Aorta (tissue), 5 donors: ENCODE measurements at places on chromosomes 7 and 10. TPM values are rescaled to one million over a fixed set of nuclear protein-coding genes. Genes with fewer than 3 reads are reported as not detected.

DNA sequence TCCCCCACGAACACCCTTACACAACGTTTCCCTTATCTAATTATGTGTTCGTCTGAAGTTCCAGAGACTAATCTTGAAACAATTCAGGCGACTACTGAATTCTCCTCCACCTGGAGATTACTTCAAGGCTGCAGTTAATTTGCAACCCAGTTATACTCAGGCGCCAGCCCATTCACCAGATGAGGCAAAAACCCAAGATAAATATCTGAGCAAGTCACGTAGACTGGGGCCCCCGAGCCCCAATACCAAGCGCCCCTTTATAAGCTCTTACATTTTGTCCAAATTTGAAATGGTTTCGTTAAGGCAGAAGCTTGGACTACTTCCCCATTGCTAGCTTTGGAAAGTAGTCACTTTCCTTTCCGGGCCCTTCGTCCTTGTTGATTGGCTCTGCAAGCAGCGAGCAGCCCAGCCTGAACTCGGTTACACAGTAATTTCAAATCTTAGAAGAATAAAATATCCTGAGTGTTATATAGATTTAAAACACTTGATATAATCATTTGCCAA is 1.2 kb downstream of the TPK1 start:
- H3K4me1 ChIP-seq: no peaks in the 10 kb centered on the region
- peak overlapping the region; percentile 88 for H3K27ac ChIP-seq
- H3K4me3 ChIP-seq: peak overlapping the region; percentile 86
- DNase-seq: no peak
- H3K36me3 ChIP-seq: no peaks in the 10 kb centered on the region

Gene HMX2
- not detected for total RNA-seq

Gene CHN2
- 7.6 TPM for total RNA-seq

DNA sequence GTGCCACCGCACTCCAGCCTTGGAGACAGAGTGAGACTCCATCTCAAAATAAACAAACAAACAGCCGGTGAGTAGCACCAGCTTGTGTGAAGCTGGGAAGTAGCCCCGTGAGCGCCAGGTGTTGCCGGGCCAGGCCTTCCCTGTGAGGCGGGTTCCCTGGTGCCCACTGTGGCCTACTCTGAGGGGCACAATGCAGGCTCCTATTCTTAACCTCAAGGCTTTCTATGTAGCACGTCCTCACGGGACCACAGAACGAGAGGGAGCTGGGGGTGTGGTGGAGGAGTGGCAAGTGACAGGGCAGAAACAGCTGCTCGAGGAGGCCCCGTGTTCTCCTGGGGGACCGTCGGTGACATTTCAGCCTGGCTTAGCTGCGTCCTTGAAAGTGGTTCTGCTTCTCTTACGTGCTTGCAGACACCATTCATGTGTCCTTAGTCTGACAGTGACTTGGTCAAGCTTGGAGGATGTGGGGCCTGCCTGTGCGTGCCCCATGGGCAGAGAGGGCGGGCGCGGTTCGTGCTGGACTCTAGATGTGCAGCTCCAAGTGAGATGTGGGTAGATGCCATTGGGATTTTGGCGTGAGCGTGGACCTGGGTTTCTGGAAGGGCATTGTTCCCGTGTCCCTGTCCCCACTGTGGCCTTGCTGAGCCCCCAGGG is 116.6 kb downstream of the NKX6-2 start:
- no peaks in the 10 kb centered on the region for H3K27me3 ChIP-seq
- no peaks in the 10 kb centered on the region for H3K4me1 ChIP-seq
- no peak overlapping the region for H3K27ac ChIP-seq

Gene PLXNA4
- 30.1 TPM for total RNA-seq

DNA sequence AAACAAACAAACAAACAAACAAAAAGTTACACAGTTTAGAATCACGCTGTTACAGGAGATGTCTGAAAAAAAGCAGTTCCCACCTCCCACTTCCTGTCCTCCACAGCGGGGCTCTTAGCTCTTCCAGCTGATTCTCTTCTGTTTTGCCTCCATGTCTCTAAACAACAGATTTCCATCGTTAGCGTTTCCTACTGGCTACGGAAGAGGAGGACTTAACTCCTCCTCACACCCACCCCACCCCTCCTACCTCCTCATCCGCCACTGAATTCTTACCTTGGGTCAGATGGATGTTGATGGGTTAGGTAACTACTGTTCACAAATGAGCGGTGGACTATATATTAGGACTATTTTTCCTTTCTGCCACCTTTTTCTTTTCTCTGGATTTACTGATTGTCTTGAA is 36.8 kb upstream of the NUB1 start:
- H3K27me3 ChIP-seq: no peaks in the 10 kb centered on the region
- no peaks in the 10 kb centered on the region for H3K4me1 ChIP-seq
- no peak for DNase-seq
- H3K36me3 ChIP-seq: no peaks in the 10 kb centered on the region
- no peak overlapping the region for H3K27ac ChIP-seq
- H3K4me3 ChIP-seq: no peak overlapping the region

Gene BEND7
- total RNA-seq: 24.0 TPM

- no peak overlapping the region for H3K27ac ChIP-seq
- H3K36me3 ChIP-seq: no peaks in the 10 kb centered on the region
- no peaks in the 10 kb centered on the region for H3K4me1 ChIP-seq
- no peaks in the 10 kb centered on the region for H3K27me3 ChIP-seq
Observed at GRCh38 chr10:23013581-23014335, 81.6 kb upstream of the MSRB2 start.

DNA sequence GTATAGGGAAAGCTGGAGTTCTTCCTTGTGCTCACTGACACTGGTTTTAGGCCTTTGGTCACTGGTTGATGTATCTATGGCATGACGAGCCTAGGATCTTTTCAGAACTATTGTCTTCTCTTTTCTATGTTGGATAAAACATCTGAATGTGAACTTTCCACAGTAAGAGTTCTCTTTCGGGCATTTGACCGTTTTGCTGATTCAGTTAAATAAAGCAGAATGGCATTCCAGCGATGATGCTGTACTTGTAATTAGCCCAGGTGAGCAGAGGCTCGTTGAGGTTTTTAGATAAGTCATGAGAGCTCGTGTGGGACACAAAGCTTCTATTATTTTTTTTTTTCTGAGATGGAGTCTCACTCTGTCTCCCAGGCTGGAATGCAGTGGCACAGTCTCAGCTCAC is 160.2 kb upstream of the DPP6 start:
- H3K4me3 ChIP-seq: no peak overlapping the region
- H3K4me1 ChIP-seq: no peaks in the 10 kb centered on the region
- H3K27ac ChIP-seq: no peak overlapping the region
- H3K27me3 ChIP-seq: no peaks in the 10 kb centered on the region
- DNase-seq: no peak
- H3K36me3 ChIP-seq: no peaks in the 10 kb centered on the region

DNA sequence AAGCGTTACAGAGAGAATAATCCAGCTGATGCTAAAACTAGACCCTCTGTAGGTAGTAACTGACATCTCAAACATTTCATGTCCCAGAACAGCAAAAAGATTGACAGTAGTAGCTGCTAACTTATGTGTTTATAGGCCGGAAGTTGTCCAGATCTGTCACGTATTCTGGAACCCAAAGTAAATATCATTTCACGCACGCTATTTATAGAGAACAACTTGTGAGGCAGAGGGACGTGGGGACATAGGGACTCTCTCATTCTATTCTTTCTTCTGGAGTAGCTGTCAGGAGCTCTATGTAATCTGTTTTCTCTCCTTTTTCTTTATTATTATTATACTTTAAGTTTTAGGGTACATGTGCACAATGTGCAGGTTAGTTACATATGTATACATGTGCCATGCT is 22.3 kb downstream of the AGK start:
- H3K36me3 ChIP-seq: no peaks in the 10 kb centered on the region
- H3K4me3 ChIP-seq: no peak overlapping the region
- H3K27me3 ChIP-seq: no peaks in the 10 kb centered on the region
- H3K4me1 ChIP-seq: no peaks in the 10 kb centered on the region
- DNase-seq: no peak

- H3K4me1 ChIP-seq: peaks cover 11% of the 10 kb centered on the region
- DNase-seq: no peak
- H3K27ac ChIP-seq: no peak overlapping the region
- no peaks in the 10 kb centered on the region for H3K36me3 ChIP-seq
- no peaks in the 10 kb centered on the region for H3K27me3 ChIP-seq
Observed at GRCh38 chr7:40199076-40199802, 64.4 kb downstream of the SUGCT start.

GRCh38 chr7:34825221-34825620 is 167.2 kb downstream of the NPSR1 start:
- H3K27ac ChIP-seq: no peak overlapping the region
- no peak for DNase-seq
- no peaks in the 10 kb centered on the region for H3K4me1 ChIP-seq
- H3K27me3 ChIP-seq: no peaks in the 10 kb centered on the region

Gene SPAM1
- not detected for total RNA-seq

DNA sequence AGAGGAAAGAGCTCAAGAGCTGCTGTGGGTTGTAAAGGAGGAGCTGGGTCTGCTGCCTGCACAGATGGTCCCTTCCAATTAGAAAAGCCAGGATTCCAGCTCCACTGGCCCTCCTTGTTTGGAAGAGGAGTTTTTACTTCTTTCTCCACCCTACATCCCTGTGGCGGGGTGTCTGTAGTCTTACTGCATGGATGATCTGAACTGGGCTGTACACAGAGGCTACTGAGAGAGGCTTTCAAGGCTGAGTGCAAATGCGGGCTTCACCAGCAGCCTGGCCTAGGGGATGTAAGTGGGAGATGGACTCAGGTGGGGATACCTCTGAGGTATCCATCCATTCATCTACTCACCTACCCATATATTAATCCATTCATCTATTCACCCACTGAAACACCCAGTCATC is 7.1 kb upstream of the CXCL12 start:
- no peaks in the 10 kb centered on the region for H3K36me3 ChIP-seq
- DNase-seq: no peak
- H3K4me1 ChIP-seq: no peaks in the 10 kb centered on the region
- no peaks in the 10 kb centered on the region for H3K27me3 ChIP-seq
- no peak overlapping the region for H3K4me3 ChIP-seq

Gene PPIF
- 21.2 TPM for total RNA-seq

- no peaks in the 10 kb centered on the region for H3K36me3 ChIP-seq
- DNase-seq: no peak
- no peak overlapping the region for H3K27ac ChIP-seq
- no peak overlapping the region for H3K4me3 ChIP-seq
- no peaks in the 10 kb centered on the region for H3K27me3 ChIP-seq
Observed at GRCh38 chr10:80878330-80878729, 340.6 kb downstream of the SH2D4B start.

Gene OR6B1
- not detected for total RNA-seq

- no peaks in the 10 kb centered on the region for H3K36me3 ChIP-seq
- DNase-seq: no peak
Observed at GRCh38 chr7:16396766-16397500, 24.4 kb downstream of the CRPPA start.

- no peaks in the 10 kb centered on the region for H3K36me3 ChIP-seq
- no peak overlapping the region for H3K4me3 ChIP-seq
- no peak for DNase-seq
- no peaks in the 10 kb centered on the region for H3K27me3 ChIP-seq
- no peak overlapping the region for H3K27ac ChIP-seq
Observed at GRCh38 chr7:78080811-78081210, 282.2 kb downstream of the PHTF2 start.

DNA sequence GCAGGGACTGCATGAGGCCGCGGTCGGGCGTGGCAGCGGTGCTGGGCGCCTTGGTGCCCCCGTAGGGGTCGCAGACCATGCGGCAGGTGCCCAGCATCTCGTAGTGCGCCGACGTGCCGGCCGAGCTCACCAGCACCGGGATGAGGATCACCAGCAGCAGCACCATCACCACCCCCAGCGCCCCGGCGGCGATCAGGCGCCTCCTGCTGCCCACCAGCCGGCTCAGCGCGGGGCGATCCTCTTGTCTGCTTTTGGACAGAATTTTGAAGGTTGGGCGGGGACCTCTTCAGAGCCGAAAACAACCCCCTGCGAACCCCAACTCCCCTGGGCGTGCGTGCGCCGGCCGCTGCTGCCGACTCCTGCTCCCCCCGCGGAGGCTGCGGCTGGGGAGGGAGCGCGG is 779 bp downstream of the C1QL3 start:
- DNase-seq: no peak
- H3K4me3 ChIP-seq: peak overlapping the region; percentile 69
- H3K27ac ChIP-seq: no peak overlapping the region
- no peaks in the 10 kb centered on the region for H3K36me3 ChIP-seq
- H3K27me3 ChIP-seq: no peaks in the 10 kb centered on the region

Gene SEPHS1
- total RNA-seq: 38.1 TPM

Gene KNDC1
- total RNA-seq: 0.13 TPM

GRCh38 chr10:60148266-60148840 is 241.3 kb downstream of the ANK3 start:
- H3K4me3 ChIP-seq: no peak overlapping the region
- peaks cover 10% of the 10 kb centered on the region for H3K4me1 ChIP-seq
- no peaks in the 10 kb centered on the region for H3K27me3 ChIP-seq
- no peak overlapping the region for H3K27ac ChIP-seq
- DNase-seq: no peak

Gene GPR85
- 0.32 TPM for total RNA-seq

DNA sequence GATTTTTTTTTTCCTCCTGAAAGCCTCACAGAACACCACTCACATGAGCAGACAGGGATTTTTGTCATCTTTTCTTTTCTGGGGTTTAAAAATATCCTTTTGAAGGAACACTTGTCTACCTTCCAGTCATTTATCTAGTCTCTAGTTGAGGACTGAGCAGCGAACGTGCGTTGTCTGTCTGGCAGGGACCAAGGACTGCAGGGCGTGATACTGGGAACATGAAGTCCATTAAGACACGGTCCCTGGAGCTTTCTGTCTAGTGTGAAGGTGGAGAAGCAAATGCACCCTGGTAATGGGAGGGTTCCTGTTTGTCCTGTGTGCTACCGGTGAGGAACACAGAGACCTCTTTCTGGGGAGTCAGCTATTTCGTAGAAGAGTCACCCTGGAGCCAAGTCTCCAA is 207.4 kb downstream of the TMEM178B start:
- H3K36me3 ChIP-seq: no peaks in the 10 kb centered on the region
- H3K4me3 ChIP-seq: no peak overlapping the region
- DNase-seq: no peak
- peaks cover 1% of the 10 kb centered on the region for H3K27me3 ChIP-seq
- H3K27ac ChIP-seq: no peak overlapping the region
- no peaks in the 10 kb centered on the region for H3K4me1 ChIP-seq

Gene ADAM12
- total RNA-seq: 5.5 TPM

- no peak overlapping the region for H3K27ac ChIP-seq
- no peak for DNase-seq
- H3K4me1 ChIP-seq: no peaks in the 10 kb centered on the region
- H3K27me3 ChIP-seq: no peaks in the 10 kb centered on the region
- no peak overlapping the region for H3K4me3 ChIP-seq
- H3K36me3 ChIP-seq: no peaks in the 10 kb centered on the region
Observed at GRCh38 chr10:120505056-120505455, 48.0 kb downstream of the PLPP4 start.

DNA sequence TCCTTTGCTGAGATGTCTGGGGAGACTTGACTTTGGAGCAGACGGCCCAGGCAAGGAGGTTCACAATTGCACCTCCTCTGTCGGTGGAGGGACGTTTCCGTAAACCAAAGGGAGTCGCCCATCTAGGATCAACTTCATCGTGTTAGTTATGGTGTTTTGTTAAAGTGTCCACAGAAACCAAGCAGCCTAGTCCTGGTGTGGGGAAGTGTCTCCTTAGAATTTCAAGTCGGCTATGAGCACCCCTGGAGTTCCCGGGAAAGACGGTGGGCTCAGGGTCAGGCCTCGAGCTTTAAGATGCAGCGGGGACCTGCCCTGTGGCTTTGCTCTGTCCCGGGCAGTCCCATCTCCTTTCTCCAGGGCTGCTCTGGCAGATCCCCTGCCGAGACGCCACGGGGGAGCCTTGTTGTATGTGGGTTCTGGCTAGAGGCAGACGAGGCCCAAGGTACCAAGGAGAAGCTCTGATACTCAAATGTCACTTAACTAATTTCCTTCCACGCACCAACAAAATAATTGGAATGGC is 319.2 kb downstream of the ADARB2 start:
- H3K27ac ChIP-seq: no peak overlapping the region
- no peaks in the 10 kb centered on the region for H3K27me3 ChIP-seq
- no peaks in the 10 kb centered on the region for H3K36me3 ChIP-seq
- no peak overlapping the region for H3K4me3 ChIP-seq
